ENCODE measurements at places on chromosomes 2 and 18. TPM values are rescaled to one million over a fixed set of nuclear protein-coding genes. Genes with fewer than 3 reads are reported as not detected.

DNA sequence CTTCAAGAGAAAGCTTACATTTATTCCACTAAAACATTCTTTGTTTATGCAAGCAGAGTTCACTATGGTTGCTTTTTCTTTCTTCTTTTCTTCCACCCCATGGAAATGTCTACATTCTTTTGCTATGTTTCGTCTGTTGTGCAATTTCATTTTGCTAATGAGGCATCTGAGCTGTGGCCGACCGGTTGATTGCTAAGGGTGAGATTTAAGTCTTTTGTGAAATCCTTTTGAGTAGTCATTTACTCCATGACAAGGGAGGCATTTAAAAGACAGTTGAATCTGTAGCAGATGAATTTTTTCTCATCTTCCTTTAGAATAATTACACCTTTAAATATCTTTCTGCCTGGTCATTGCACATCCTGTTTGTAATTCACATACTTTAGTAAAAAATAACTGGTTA lies 324.1 kb upstream of the THUMPD2 start:
- peaks cover 24% of the 10 kb centered on the region for H3K4me1 ChIP-seq
- peak overlapping the region; percentile 3 for H3K27ac ChIP-seq
- DNase-seq, result no peak
- no peak overlapping the region for H3K4me3 ChIP-seq
- no peaks in the 10 kb centered on the region for H3K27me3 ChIP-seq

- no peaks in the 10 kb centered on the region for H3K27me3 ChIP-seq
- H3K36me3 ChIP-seq, result no peaks in the 10 kb centered on the region
- no peak overlapping the region for H3K4me3 ChIP-seq
- no peak for DNase-seq
Measured at GRCh38 chr18:33076601-33077000, 303.8 kb upstream of the KLHL14 start.

DNA sequence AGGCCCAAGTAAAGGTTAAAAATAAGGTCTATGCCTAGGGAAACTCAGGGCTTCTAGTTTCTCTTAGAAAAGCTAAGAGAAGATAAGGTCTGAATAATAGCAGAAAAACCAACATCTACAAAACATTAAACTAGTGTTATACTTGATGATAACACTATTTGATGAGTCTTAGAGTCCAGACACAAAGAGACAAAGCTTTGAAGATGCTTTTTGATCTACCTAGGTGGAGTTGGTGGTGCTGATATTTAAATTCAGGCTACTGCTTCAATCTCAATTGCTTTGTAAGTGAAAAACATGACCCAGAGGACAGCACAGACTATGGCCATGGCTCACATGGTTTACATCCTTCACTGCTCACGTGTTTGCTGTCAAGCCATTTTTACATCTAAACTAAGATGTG lies 11.7 kb upstream of the MFF start:
- no peak for DNase-seq
- no peaks in the 10 kb centered on the region for H3K36me3 ChIP-seq
- H3K4me3 ChIP-seq, result no peak overlapping the region
- H3K27ac ChIP-seq, result no peak overlapping the region

- no peak overlapping the region for H3K27ac ChIP-seq
- H3K4me1 ChIP-seq, result no peaks in the 10 kb centered on the region
- DNase-seq, result no peak
- H3K4me3 ChIP-seq, result no peak overlapping the region
- no peaks in the 10 kb centered on the region for H3K36me3 ChIP-seq
Measured at GRCh38 chr2:184534986-184535385, 63.3 kb upstream of the ZNF804A start.

- H3K27me3 ChIP-seq, result no peaks in the 10 kb centered on the region
- H3K4me1 ChIP-seq, result no peaks in the 10 kb centered on the region
- no peaks in the 10 kb centered on the region for H3K36me3 ChIP-seq
- H3K27ac ChIP-seq, result no peak overlapping the region
Measured at GRCh38 chr2:139876321-139876720, 1096.1 kb upstream of the NXPH2 start.

GRCh38 chr2:31764169-31764568 lies 183.4 kb upstream of the SRD5A2 start:
- no peaks in the 10 kb centered on the region for H3K4me1 ChIP-seq
- H3K36me3 ChIP-seq, result no peaks in the 10 kb centered on the region

DNA sequence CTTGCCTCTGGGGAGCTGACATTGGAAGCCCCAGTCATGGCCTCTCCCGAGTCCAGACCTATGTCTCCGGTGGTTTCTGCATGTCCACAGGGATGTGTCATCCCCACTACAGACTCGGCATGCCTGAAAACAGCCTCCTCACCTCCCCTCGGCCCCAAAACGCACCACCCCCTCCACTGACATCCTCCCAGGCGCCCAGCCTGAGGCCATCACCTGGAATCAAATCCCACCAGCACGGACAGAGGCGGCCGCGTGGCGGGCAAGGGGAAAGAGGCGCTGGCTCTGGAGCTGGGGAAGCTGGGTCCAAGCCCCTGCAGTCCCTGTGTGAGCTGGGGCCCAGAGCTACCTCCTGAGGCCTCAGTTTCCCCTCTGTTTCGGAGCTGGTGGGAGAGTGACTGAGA lies 69.9 kb upstream of the SMAD7 start:
- DNase-seq, result no peak
- no peak overlapping the region for H3K4me3 ChIP-seq
- H3K36me3 ChIP-seq, result no peaks in the 10 kb centered on the region
- no peaks in the 10 kb centered on the region for H3K4me1 ChIP-seq
- no peaks in the 10 kb centered on the region for H3K27me3 ChIP-seq

Gene LCT
- not detected for total RNA-seq

Gene LDAH
- total RNA-seq, result 7.1 TPM

Gene COPS7B
- total RNA-seq, result 27.7 TPM

Data from heart left ventricle (tissue), 16 donors.